ENCODE measurements at places on chromosomes 3 and 15.

DNA sequence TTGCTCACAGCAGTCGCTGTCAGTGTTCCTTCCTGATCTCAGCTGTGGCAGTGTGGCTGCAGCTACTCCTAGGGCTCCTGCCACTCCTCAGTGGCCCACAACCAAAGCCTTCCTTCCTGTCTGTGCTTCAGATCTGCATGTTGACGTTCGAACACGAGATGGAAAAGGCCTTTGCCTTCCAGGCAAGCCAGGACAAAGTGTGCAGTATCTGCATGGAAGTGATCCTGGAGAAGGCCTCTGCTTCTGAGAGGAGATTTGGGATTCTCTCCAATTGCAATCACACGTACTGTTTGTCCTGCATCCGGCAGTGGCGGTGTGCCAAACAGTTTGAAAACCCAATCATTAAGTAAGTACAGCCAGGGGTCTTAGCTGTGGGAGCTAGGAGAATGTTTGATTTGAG, 17.8 kb downstream of the MKRN2 start:
- no peak for DNase-seq

- DNase-seq = peak; percentile 40
Measured at GRCh38 chr3:109963831-109964230, 626.5 kb upstream of the DPPA4 start.

GRCh38 chr3:99167071-99167470, 265.6 kb upstream of the DCBLD2 start:
- DNase-seq = no peak

GRCh38 chr15:71830981-71831380, 20.6 kb downstream of the NR2E3 start:
- no peak for DNase-seq

DNA sequence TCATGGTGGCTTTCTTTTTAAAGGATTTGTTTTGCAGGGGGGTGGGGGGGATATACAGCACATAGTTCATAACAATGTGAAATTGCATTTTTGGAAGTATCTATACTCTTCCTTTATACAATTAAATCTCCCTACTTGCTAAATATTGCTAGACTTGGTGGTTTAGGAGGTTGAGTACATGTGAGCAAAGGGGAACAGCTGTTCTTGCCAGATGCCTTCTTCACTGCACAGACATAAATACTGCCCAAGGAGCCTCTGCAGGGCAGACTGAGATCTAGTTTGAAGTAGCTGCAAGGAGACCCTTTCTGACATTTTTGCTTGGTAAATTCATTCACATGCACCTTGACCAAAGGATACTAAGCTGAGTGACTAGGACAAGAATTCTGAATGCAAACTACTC, 228.6 kb upstream of the IL12A start:
- DNase-seq = no peak

GRCh38 chr3:43214616-43215015, 71.7 kb upstream of the SNRK start:
- DNase-seq = no peak

- DNase-seq = no peak
Measured at GRCh38 chr3:145983101-145983500, 177.9 kb downstream of the PLOD2 start.
